Stimulated activated CD8-positive, alpha-beta memory T cell treated with anti-CD3 and anti-CD28 coated beads, Interleukin-4, amount 100 ng/mL, for 1 hour (primary cell): ENCODE measurements at places on chromosomes 3 and 15.

DNA sequence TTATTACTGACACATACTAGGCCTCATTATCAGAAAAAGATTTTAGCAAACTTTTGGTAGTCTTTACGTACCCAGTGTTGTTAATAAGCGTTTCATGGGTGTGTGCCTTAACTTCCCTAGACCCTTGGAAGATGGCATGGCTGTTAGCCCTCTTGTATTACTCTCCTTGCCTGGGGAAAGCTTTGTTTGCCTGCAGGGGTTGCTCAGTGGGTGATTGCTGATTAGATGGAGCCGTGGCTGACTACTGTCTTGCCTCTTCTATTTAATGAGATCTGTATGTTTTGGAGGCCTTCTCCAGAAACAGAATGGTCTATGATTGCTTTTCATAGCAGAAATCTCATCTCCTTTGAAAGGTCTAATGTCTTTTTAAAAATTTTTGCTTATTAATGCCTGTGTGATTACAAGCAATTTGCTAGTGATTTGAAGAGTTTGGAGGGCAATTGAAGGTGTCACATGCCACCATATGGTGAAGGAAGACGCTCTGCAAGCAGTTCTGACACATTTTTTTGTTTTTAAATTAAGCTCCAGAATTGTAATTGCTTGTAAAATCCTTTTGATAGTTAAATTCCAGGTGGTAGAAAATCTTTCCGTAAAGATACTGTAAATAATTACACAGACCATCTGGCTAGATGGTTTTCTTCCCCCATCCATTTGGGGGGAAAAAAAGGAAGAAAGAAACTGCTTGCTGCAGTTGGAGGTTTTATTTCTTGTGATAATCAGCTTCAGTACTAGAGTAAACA lies 11.4 kb upstream of the C3orf20 start:
- no peak for DNase-seq

DNA sequence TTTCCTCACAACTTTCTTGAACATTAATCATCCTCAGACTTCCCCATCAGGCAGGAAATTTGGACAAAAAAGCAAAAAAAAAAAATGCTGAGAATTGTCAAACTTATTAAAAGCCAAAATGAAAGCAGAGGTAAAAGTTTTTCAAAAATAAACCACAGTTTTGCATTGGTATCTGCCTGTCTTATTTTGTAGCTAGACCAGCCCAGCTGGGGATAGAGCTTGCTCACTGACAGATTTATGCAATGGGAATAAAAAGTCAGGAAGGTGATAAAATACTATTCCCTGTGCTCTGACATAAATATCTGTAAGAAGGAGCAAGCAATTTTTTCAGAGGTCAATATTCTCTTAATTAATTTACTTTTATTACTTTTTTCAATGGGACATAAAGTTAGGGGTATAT lies 1006.7 kb upstream of the ALCAM start:
- no peak for DNase-seq

- no peak for DNase-seq
Observed at GRCh38 chr3:9190276-9190675, 59.2 kb downstream of the SRGAP3 start.

- no peak for DNase-seq
Observed at GRCh38 chr3:72232331-72232730, 447.4 kb upstream of the PROK2 start.

- no peak for DNase-seq
Observed at GRCh38 chr3:31696009-31696297, 163.2 kb downstream of the STT3B start.

DNA sequence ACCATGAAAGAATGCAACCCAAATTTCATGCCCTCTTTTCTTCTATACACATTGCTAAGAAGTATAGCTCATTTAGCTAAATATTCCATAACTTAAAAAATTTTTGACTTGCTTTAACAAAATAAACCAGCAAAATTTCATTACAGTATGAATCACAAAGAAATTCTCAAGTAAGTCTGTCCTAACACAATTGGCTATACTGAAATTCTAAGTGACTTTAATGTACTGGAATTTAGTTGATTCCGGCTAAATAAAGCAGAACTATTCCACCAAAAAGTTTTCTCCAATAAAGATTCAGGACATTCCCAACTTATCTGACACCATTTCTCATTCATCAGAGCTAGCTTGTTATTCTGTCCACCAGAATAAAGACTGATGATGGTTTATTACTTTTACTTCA lies 23.8 kb downstream of the LRRFIP2 start:
- no peak for DNase-seq

DNA sequence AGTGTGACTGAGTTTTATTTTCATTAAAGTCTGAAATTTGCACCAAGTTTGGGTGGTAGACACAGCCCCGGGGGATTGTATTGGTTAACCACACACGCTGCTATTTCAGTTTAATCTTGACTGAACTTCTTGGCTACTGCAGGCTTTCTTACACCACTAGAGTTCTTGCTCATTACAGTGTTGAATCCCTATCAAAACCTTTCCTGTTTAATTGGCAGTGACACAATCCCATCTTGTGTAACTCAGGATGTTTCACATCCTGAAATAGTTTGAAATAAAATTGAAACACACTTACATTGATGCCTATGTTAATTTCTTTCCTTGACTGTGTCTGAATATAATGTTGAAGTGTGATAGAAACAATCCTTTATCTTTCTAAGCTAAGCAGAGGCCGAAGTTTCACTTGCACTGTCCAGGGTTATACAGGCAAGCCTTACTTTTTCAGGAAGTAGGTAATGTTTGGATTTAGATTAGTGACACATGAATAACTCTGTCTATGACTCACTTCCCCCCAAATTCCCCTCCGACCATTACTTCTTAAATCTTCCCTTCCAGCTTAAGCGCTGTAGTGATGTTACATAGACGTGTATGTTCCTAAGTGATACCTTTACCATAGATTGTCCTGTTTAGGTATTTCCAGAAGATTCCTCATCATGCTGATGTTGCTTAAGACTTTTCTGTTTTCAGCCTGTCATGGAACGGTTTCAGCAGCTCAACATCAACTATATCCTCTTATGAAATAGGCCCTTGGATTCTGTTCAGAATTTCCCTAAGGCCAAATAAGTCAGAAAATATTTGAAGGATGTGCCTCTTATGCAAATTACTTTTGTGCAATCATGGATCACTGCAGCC lies 16.8 kb downstream of the ATG7 start:
- no peak for DNase-seq

DNA sequence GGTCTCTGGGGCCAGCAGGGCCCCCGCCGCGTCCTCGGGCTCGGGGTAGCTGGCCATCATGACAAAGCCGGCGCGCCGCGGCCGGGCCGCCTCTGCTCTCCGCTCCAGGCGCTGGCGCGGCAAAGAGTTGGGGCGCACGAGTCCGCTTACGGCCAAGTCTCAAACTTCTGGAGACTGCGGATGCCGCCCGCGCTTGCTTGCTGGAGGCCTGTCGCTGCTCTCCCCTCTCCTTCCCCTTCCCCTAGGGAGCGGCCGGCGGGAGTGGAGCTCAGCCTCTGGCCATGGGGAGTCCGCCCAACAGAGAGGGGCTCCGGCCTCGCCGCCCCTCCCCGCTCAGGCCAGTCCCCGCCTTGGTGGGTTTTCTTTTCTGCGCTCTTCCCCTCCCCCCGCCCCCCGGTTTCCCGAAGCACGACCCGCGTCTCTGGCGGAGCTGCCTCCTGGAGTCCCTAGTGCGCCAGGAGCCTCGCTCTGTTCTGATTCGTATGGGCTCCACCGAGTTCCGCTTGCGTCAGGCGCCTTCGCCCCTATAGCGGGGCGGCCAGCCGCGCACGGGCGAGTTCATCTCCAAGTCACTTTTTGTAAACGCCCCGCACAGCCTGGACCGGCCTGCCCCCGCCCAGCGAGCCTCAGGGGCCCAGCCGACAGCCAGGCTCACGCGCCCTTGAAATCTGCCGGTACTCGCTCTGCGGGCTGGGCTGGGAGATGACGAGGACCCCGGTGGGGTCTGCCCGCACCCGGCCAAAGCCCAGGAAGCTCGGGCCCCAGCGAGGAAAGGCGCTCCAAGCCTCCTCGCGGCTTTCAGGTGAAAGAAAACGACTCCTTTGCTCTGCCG lies at the start of the genes FOXL2 and FOXL2NB:
TSS of gene FOXL2 (minus strand) at position 475 of the 832 bp plus-strand sequence. CDS start at position 60, 415 bp downstream.
TSS of gene FOXL2NB (plus strand) at position 555 of the 832 bp plus-strand sequence. CDS start at position 703, 148 bp downstream.
- no peak for DNase-seq

DNA sequence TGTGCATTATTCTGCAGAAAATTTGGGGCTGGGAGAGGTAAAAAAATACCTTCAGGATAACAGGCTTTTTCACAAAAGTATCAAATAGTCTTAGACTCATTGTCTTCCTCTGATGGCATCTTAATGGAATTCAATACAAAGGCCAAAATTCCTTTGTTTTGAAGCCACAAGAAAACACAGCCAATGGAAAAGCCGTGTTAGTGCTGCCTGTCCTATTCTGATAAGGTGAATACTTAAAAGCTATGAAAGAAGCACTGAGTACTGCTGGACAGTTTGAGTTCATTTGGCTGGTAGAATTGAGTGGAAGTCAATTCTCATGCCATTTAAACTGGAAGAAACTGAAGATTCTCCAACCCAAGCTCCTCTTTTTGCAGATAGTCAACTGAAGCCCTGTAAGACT lies 395.3 kb upstream of the TPRG1 start:
- DNase-seq: no peak

DNA sequence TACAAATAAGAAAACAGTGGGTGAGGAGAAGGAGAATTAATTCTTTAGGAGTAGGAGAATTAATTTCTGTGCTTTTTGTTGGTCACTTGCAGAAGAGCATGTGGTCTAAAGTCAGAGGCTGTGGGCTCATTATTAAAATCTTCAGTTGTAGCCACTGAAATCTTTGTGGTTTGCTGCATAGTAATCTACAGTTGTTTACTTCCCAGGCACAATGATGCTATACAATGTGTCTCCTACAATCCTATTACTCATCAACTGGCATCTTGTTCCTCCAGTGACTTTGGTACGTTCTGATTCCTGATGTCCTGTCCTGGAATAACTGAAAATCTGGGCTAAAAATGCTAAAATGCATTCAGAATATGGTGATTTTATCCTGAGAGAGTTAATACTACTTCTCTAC lies 21.0 kb downstream of the IFT122 start:
- no peak for DNase-seq

- no peak for DNase-seq
Observed at GRCh38 chr15:64141798-64142512, 9.6 kb upstream of the SNX22 start.

GRCh38 chr3:146493221-146493620 lies 23.9 kb upstream of the PLSCR2 start:
- no peak for DNase-seq

DNA sequence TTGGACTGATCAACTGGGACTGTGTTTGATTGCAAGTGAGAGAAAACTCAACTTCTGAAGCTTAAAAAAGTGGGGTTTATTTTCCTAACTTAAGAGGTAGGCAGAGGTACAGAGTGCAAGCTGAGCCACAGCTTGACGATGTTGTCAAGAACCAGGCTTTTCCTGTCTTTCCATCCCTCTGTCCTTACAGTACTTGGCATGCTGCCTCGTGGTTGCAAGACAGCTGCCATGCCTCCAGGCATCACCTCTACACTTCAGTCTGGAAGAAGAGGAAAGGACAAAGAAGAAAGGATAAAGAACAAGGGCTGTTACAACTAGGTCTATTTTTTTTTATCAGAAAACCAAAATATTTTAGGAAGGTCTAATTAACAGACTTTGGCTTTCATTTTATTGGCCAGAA lies 51.8 kb upstream of the GALNT15 start:
- DNase-seq: no peak

- no peak for DNase-seq
Observed at GRCh38 chr3:152255290-152255689, 13.4 kb upstream of the MBNL1 start.

GRCh38 chr15:100680726-100681125 lies 78.3 kb downstream of the ASB7 start:
- no peak for DNase-seq

GRCh38 chr3:16378920-16379319 lies 113.9 kb downstream of the OXNAD1 start:
- no peak for DNase-seq

DNA sequence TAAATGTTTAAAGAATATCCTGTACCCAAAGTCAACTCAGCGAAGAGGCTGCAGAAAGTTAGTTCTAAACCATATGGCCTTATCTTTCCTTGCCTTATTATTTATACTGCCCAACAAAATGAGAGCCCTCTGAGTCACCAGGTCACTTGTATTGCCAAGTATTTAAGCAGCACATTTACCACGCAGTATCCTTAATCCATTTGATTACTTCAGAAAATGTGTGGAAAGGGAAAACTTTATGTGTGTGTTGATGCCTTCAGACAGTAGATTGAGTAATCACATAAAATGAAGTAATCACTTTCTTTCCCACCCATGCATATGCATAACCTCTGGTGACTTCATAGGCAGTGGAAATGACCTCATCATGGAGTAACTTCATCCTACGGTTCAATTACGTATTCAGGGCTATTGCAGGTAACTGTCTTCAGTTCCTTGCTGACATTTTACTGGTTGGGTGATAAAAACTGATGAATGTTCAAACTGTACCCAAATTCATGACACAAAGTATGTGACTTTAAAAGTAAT lies 7.5 kb upstream of the CADPS start:
- no peak for DNase-seq

- DNase-seq: no peak
Observed at GRCh38 chr3:69743975-69744906, 5.0 kb downstream of the MITF start.
